T-helper 17 cell (primary cell): ENCODE measurements at places on chromosomes 2 and 18.

GRCh38 chr18:46268671-46269070, 164.5 kb downstream of the HAUS1 start:
- DNase-seq = no peak

- no peak for DNase-seq
Measured at GRCh38 chr18:78643004-78643403, 336.6 kb upstream of the SALL3 start.

- no peak for DNase-seq
Measured at GRCh38 chr2:32864334-32865111, 82.2 kb upstream of the LTBP1 start.

DNA sequence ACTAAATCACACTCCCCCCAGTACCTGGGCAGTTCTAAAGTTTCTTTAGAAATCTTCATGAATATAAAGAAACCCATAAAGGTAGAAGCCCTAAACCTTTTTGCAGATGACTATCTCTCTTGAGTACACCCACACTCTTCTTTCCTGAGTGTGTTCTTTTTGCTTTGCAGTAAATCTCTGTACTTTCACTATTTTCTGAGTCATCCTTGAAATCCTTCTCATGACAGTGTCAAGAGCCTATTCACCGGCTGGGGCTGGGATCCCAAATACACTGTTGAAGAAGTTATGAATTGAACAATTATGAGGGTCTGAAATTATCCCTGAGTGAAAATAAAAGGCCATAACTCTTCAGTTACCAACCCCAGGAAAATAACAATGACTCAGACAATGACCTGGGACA, 133.9 kb upstream of the CCDC195 start:
- DNase-seq = no peak

DNA sequence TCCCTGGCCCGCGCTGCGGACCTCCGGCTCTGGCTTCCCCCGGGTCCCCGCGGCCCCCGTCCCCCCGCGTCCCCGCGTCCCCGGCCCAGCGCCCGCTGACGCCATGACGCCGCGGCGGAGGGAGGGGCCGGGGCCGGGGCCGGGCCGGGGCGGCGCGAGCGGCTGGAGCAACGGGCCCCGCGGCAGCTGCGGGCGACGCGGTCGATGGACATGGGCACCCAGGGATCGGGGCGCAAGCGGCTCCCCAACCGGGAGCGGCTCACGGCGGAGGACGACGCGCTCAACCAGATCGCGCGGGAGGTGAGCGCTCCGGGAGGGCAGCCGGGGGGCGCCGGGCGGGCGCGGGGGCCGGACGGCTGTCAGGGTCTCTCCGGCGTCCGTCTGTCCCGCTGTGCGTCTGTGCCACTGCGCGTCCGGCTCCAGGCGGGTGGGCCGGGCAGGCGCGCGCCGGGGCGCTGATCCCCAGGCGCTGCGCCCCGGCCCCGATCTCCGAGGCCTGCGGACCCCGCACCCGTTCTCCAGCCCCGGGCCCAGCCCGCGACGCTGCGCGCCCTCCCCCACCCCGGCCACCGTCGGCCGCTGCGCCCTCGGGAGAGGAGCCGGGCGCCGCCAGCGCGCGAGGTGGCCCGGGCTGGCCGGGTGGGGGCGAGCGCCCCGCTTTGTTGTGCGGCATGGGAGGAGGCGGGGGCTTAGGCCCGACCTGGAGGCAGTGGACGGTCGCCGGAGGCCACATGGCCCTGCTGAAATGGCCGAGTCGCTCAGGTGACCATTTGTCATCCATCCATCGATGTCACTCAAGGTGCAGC, at the start of gene LRRFIP1:
Gene LRRFIP1 (plus strand): TSS at position 147 of the 806 bp plus-strand sequence. CDS start 58 bp downstream, at position 205.
- DNase-seq = no peak

- no peak for DNase-seq
Measured at GRCh38 chr2:130762910-130763385, 7.6 kb downstream of the AMER3 start.
